ENCODE measurements at places on chromosomes 11 and 22.

- no peak for DNase-seq
Measured at GRCh38 chr11:30329150-30329940, 6.4 kb downstream of the ARL14EP start.

GRCh38 chr11:2651826-2652271, 47.9 kb downstream of the KCNQ1OT1 start:
- DNase-seq: no peak

- no peak for DNase-seq
Measured at GRCh38 chr11:10382518-10382917, 72.5 kb upstream of the AMPD3 start.

GRCh38 chr11:72736452-72737069, 15.6 kb downstream of the ARAP1 start:
- DNase-seq: peak; percentile 56

GRCh38 chr22:35155403-35156025, 89.6 kb downstream of the ISX start:
- DNase-seq: no peak

GRCh38 chr22:31743871-31744270, 6.1 kb downstream of the PRR14L start:
- DNase-seq: no peak

Measured in stimulated activated CD8-positive, alpha-beta memory T cell treated with anti-CD3 and anti-CD28 coated beads, Interleukin-7, amount 100 ng/mL, for 4 hours (primary cell).